ENCODE measurements at places on chromosomes 7 and 10.

DNA sequence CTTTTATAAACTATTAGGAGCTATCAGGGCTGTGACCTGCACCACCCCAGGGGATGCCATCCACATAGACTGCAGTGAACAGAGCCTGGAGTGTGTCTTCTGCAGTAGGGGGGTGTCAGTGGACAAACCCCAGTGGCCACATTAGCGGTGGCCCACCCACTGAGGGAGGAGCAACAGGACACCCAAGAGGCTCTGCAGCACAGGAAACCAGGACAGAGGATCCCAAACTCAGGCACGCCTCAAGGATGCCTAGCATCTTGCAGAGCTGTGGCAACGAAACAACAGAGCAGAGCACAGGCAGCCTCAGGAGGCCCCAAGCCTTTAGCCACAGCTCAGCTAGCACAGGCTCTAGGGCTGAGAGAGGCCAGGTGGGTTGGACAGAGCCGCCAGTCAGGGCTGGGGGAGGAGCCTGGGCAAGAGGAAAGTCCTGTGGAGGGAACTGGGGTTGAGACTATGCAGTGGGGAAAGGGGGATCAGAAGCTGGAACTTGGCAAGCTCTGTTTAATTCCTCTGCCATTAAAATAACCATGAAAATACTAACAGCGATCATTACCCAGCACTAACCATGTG, 53.8 kb downstream of the GRID1 start:
- no peak for DNase-seq

GRCh38 chr7:131106681-131107336, 220.9 kb upstream of the MKLN1 start:
- no peak for DNase-seq

- no peak for DNase-seq
These were observed 84.5 kb upstream of the RET start for GRCh38 chr10:42992156-42992956.

DNA sequence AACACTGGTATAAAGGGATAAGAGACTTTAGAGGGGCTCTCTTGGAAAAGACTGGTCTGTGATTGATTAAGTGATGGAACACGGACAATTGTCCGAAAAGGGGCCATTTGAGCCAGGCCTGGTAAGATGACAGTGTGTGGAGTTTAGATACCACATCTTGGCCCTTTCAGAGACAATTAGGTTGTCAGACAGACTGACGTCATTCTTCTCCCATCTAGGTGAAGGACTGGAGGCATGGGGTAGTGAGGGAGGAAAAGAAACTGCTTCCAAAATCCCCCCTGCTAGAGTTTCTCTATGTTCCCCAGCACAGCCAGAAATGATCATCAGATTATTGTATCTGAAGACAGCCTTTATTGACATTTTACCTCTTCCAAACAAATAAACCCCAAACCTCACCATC, 84.8 kb upstream of the MYO3A start:
- no peak for DNase-seq

DNA sequence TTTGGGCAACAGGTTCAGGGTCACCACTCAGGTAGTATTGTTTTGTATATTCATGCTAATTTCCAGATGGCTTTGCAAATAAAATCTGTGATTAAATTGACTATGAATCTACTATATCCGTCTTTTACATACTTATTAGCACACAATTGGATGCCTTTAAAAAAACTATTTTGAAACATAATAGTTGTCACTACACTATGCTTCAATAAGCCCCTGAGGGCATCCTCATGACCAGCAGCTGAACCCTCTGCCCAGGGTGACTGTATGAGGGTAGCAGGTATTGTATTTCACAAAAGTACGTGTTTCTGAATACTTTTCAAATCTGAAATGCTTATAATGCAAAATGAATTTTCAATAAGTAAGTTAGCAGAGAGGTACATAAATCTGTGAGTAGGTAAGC, 97.3 kb downstream of the DNAH11 start:
- DNase-seq = no peak

DNA sequence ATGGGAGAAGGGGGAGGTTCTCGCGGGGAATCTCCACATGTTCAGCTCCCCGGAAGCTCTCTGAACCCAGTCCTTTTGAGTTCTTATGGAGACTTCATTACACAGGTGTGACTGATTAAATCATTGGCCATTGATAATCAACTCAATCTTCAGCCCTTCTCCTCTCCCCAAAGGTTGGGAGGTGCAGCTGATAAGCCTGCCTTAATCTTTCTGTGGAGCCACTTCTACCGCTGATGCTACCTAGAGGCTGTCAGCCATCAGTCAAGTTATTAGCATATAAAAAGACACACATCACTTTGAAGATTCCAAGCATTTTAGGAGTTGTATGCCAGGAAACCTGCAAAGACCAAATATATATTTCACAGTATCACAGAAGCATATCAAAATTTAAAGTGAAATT, 91.7 kb downstream of the MARCHF5 start:
- no peak for DNase-seq

GRCh38 chr10:80460399-80461207, 6.5 kb downstream of the TSPAN14 start:
- DNase-seq = no peak

GRCh38 chr10:48363617-48364355, 57.3 kb downstream of the MAPK8 start:
- DNase-seq = no peak

- DNase-seq = no peak
These were observed 1.2 kb upstream of the SPACDR start for GRCh38 chr7:100465299-100465698.

DNA sequence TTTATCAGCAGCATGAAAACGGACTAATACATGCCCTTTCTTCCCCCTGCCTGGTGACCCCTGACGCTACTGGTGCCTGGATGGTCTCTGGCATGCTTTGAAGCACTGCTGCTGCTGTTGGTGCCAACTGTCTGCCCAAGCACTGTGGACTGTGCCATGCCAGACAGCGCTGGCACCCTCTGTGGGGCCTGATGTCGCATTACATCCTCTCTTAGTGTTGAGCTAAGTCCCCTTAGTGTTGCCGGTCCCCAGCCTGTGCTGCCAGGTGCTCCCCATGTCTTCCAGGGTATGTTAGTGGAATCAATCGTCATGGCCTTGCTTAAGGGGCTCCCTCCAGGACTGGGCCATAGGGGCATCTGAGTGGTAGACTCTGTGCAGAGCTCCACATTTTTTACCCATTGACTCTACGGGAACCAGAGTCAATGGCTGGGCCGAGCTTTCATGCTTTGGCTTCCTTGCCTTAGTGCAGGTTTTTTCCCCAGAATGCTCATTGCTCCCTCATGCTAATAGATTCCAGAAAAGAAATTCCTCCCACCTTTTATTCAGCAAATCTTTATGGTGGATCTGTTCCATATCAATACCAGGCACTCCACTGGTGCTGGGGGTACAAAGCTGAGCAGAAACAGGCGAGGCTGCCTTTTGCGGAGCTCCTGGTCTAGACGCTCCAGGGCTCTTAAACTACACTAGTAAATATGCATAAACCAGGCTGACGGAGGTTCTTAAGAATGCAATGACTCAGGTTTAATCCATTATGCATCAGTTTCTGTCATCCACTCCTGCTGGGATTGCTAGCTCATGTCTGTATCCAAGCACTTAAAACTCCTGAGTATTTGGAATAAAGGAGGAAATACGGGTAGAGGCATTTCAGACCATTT, 21.8 kb upstream of the MRC1 start:
- no peak for DNase-seq

- DNase-seq = no peak
These were observed 26.6 kb downstream of the CHST3 start for GRCh38 chr10:71990706-71991269.

DNA sequence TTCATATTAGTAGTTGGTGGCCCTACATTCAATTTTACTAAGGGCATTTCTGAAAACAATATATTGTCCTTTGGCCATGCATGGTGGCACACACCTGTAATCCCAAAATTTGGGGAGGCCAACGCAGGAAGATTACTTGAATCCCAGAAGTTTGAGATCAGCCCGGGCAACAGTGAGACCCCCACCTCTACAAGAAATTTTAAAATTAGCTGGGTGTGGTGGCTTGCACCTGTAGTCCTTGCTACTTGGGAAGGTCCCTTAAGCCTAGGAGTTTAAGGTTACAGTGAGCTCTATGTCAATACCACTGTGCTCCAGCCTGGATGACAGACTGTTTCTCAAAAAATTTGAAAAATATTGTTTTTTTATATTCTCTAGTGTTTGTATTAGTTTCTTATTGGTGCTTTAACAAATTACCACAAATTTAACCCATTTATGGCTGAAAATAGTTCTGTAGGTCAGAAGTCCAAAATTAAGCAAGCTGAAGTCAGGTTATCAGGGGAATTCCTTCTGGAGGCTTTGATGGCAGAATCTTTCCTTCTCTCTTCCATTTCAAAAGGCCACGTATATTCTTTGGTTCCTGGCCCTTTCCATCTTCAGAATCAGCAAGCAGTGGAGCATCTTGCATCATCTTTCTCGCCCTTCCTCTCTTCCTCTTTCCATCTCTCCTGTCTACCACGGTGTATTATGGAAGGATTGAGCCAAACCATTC, 12.4 kb downstream of the CBX3 start:
- DNase-seq = no peak

- no peak for DNase-seq
These were observed 89.2 kb upstream of the FGL2 start for GRCh38 chr7:77288676-77289320.

DNA sequence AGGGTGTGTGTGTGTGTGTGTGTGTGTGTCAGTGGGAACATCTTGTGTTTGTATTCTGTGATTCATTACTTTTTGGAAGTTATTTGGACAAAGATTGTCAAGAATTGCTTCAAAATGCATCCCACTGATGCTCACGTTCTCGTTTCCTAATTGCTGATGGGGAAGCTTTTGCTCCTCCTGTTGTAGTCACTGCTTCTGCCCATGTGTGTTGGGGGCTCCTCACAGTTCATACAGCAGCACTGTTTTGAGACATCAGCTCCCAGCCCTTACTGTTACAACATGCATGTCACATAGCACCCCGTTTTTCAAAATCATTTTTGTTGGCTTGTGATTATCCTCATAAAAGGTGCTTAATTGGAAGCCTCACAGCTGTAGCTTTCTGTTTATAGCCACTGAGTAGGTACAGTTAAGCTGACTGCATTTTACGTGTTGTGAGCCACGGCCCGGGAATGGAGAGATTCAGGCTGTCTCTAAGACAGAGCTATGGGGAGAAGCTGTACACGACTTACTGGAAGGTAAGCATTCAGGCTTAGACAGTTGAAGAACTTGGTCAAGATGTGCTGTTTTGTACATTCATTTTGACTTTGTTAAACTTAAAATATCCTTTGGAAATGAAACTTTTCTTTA, 87.4 kb downstream of the BICC1 start:
- no peak for DNase-seq

DNA sequence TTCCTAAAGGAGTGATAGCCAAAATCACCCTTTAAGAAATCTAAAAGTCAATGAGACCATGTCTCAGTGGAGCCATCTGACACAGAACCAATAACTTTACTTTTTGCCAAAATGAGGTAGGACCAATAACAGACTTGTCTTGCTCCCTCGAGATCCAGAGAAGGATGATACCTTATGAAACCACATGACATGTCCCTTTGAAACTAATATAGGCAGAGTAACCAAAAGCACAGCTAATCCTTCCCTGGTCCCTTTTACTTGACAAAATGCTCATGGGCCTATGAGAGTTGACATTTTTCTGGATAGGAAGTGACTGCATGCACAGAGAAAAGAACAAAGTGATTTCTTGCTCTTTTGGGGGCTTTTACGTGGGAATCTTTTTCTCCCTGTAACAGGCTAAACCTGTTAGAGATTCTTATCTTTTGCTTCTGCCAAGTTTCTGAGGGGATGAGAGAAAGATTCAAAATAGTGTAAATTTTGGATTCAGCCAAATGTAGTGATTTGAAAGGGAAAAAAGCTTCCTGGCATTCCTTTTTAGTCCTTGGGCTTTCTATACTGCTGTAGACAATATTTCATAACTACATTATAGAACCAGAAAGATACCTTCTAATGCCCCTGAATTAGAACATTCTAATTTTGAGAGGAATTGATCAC, 87.6 kb downstream of the ARMH3 start:
- no peak for DNase-seq

- no peak for DNase-seq
These were observed 1.6 kb downstream of the BICC1 start for GRCh38 chr10:58514111-58514770.

- no peak for DNase-seq
These were observed 37.4 kb downstream of the DNAJC9 start for GRCh38 chr10:73209705-73210104.

- no peak for DNase-seq
These were observed 139.6 kb downstream of the TFPI2 start for GRCh38 chr7:93750986-93751385.

- DNase-seq = no peak
These were observed 59.0 kb upstream of the CHST15 start for GRCh38 chr10:124152139-124153022.

- DNase-seq = no peak
These were observed 147.1 kb downstream of the PHF14 start for GRCh38 chr7:11120675-11121220.

DNA sequence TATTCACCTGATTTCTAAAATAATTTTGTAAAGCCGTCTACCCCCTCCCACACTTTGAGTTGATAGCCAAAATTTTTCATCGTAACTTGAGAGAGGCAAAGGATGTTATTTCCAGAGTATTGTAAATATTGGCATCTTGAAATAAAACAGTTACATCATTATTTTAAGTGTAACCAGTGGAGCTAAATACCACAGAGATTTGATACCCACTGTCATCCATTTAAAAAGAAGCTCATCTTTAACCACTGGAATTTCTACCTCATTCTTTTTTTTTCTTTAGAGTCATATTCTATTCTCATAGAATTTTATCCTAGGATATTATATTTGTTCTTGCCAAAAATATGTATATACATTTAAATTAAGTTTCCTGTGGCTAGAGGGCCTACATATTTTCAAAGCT, 48.6 kb downstream of the CAMK1D start:
- DNase-seq = no peak

DNA sequence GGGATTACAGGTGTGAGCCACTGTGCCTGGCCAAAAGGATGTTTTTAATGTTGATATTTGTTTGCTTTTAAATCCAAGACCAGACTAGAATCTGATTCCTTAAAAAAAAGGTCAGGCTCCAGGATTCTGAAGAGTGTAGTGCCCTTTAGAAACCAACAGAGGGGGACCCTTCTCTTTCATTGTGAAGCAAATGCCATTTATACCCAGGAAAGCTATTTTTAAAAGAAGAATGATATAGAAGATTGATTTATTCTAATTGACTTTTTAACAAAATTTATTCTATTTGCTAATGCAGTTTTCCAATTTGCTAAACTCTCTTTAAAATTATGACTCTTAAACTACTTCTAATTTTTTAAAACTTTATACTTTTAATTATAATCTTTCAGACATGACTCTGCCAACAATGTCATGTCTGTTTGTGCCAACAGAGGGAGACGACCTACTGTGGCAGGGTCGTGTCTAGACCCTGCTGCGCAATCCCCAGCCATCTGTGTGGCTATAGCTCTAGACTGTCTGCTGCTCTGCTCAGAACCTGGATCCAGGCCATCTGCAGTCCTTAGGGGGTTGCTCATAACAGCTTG, 201.0 kb upstream of the IMMP2L start:
- DNase-seq = no peak

GRCh38 chr7:127239814-127240213, 12.9 kb downstream of the GRM8 start:
- no peak for DNase-seq

GRCh38 chr10:128417826-128418225, 291.6 kb upstream of the MKI67 start:
- DNase-seq = no peak

Measured in stimulated activated CD4-positive, alpha-beta T cell treated with anti-CD3 and anti-CD28 coated beads, Interleukin-12 subunit alpha, Interleukin-12 subunit beta, amount 100 ng/mL, for 48 hours (primary cell).